ENCODE measurements at places on chromosomes 11 and 22.

DNA sequence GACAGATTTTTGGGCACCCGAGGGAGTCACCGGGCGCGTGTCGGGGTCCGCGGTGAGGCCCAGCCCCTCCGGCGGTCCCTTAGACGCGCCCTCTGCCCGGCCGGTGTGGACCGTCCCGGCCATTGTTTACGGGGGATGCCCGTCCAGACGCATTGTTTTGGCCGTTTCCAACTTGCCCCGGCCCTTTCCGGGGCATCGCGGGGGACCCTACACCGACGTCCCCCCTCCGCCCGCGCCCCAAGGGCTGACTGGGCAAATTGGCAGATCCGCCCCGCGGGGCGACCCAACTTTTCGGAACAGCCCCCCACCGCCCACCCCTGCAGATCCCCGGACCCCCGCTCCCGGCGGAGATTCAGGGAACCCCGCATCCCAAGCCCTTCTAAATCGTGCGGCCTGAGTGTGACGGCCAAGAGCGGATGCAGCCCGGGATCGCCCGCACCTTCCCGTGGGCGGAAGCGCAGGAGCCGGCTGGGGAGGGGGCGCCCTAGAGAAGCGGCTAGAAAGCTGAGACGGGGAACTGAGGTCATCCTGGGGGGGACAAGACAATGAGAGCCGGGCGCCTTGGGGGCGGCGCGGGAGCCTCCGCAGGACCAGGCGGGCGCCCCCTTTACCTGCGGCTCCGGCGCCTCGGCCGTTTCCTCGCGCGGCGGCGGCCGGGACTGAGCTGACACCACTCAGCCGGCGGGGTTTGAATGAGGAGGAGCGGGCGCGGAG lies 17.1 kb upstream of the CCT8L2 start:
- DNase-seq, result no peak

DNA sequence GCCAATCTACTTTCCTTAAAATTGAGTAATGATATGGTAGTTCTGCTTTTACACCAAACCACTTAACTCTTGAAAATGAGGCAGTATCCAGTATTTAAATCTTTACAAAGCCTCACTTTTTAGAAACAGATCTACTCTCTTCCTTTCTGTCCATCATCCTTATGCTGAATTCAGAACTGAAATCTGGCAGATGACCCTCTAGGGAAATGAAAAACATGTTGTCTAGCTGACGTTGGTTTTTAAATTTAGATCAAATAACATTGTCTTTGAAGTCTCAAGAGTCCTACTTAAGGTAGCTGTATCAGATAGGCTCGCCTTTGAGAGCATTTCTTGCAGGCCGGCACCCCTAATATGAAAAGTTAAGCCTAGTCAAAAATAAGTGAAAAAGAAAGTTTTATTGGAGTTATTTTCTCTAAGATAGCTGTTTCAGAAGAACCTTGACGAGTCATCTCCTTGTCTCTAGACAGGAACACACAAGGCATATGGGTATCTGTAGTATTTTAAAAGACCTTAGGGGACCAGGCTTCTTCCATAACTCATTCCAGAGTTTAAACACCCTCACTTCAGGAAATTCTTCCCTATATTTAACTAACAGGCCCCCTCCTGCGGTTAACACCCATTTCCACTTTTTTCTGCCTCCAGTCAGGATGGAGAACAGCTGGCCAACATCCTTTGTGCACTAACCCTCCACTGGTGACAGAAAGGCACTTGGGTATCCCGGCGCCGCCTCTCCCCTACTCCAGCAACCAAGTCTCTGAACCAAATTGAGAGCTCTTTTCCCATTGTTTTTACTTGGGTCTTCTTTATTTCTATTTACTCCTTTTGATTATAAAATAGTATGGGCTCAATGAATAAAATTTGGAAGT lies 81.2 kb downstream of the WNT11 start:
- no peak for DNase-seq

DNA sequence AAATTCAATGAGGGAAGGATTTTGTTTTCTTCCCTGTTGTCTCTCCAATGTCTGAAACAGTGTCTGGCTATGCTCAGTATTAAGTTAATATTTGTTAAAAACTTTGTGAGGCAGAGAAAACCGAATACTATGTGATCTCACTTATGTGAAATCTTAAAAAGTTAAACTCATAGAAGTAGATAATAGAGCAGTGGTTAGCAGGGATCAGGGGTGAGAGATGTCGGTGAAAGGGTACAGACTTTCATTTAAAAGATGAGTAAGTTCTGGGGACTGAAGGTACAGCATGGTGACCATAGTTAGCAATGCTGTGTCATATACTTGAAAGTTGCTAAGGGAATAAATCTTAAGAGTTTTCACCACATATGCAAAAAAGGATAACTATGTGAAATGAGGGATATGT lies 244.6 kb downstream of the AASDHPPT start:
- peak; percentile 10 for DNase-seq

GRCh38 chr11:27505781-27506180 lies 788 bp downstream of the LIN7C start:
- no peak for DNase-seq

DNA sequence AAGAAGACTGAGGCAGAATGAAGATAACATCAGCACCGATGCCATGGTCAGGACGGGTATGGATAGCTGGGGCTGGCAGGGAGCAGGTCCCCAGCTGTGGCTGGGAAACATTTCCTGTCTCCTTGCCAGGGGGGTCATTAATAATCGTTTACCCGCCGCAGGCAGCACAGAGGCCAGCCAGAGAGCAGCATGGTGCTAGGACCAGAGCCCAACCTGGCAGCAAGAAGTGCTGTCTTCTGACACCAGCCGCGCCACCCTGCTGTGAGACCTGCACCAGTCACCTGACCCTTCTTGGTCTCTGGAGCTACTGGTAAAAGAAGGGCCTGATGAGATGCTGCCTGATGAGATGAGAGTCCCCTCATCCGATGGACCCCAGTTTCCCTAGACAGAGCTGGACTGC lies 36.3 kb downstream of the PDE2A start:
- no peak for DNase-seq

DNA sequence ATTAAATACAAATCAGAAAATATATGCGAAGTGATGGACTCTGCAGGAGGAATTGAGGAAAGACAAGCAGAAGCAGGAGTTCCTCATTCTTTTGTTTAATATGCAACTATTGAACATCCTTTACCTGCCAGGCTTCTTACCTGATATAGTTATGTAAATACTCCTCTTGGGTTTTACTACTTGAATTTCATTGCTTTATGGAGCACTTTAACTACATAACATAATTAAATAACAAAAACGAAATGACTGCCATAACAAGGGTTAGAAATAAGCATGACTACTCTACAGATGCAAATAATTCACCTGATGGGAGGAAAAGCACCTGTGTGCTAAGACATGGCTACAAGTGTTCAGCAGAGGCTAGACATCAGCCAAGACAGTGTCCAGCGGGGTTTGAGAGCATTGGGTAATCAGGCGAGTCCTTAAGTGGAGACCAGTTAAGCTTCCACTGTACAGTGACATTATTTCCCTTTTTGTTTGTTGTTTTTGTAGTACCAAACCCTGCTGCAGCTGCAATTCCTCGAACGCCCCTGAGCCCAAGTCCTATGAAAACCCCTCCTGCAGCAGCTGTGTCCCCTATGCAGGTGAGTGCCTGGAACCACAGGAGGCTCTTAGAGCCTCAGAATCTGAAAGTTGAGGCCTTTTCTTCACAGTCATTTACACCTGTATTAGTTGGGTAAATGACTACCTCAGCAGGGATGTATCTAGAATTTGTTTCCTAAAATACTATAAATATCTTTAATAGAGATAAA lies 67.4 kb downstream of the SPECC1L start:
- no peak for DNase-seq

All from fibroblast of skin of right quadriceps (primary cell).